ENCODE measurements at places on chromosomes 12 and 14.

- no peak for DNase-seq
These were observed 5.5 kb downstream of the C12orf56 start for GRCh38 chr12:64385019-64385418.

DNA sequence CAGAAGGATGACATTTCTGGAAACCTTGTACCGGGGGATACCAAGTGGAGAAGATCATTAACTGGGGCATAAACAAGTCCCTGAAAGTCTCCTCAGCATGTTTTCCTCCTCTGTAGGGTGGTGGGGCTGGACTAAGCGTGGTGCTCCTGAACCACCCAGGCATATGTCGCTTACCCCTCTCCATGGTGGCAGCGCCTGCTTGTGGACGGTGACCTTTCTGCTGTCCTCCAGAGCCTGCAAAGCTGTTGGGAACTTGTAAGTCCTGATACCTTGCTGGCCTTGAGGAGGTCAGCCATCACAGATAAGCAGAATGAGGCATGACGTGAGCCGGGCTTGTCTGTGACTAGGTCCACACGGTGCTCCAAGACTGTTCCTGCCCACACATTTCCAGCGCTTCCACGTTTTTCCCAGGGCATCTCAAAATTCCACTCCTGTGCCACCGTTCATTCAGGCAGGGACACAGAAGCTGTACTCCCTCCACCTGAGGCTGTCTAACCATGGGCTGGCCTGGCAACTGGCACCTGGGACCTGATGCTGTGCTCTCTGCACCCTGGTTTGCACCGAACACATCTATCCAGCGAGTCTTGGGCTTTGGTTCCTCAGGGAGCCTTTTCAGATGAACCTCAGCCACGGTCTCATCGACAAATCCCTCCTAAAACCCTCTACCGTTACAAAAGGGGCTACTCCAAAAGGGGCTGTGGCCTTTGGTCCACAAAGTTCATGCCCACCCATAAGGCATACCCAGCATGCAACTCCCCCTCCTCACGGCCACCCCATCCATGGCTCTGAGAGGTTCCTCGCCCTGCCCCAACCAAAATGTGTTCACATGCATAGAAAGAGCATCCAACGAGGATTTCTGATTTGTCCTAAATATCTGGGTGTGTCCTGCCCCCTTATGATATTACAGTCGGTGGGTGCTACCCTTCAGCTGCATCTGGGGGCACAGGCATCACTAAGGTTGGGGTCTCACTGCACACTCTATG is 199.6 kb upstream of the DIO3 start:
- DNase-seq, result no peak

DNA sequence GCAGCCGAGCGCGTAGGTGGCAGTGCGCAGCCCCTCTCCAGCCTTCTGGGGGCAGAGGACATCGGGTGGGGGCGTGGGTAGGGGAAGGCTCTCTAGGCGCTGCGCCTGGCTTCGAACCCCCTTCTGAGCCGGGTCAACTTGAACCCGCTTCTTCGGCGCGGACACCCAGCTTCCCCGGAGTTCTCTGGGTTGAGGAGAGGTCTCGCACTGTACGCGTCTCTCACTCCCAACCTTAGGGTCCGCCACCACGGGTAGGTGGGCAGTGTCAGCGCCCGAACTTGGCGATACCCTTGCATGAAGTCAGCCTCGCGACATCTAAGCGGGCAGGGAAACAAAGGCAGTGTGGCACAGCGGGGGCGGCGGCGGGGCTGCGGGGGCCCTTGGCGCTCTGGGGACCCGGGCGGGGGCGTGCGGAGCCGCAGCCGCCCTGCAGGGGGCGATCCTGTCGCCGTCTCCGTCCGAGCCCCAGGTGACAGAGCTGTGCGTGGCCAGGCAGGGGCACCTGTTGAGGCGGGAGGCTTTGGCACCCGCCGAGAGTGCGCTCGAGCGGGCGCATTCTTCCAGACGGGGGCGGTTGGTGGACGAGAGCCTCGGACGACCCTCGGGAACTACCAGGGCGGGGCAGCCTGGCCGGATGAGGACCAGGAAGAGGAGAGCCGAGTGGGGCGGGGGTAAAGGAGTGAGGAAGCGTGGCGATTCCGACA is 1.1 kb downstream of the GALNT16 start:
- no peak for DNase-seq

DNA sequence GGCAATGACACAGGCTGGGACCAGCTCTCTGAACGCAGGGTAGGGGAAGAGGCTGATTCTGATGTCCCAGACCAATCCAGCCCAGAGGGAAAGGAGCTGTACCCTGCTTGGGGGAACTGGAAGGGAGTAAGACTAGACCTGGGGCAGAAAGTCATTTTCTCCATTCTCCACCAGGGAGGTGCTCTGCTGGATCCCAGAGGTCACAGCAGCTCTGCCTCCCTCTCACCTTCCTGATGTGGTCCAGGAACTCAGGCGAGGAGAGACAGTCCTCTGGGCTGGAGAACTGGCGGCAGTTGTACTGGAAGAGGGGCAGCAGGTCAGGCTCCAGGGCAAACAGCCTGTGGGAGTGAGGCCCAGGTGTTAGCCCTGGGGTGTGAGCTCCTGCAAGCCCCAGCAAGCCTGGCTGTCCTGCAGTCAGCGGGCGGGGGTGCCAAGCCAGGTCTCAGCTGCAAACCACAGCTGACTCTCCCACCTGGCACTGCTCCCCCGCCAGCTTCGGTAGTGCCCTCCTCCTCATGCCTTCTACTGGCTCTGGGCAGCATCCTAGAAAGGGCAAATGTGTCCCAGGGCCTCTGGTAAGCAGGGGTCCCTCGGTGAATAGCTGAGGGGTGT is 1.9 kb downstream of the NGB start:
- no peak for DNase-seq

DNA sequence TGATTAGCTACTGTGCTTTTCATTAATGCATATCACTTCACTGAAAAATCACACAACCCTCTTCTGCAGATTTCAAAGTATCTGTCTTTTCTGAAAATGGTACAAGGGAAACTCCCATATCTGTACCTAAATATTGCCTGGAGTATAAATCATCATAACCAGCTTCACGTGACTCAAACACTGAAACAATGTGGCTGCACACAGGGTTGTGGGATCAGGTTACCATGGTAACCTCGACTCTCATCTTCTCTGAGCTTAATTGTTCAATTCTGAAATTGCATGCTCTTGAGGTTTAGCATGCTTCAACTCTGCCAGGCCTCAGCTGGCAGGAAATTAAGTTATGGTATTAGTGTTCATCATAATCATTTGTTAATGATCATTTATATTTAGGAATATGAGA is 77.5 kb upstream of the CPSF6 start:
- no peak for DNase-seq

DNA sequence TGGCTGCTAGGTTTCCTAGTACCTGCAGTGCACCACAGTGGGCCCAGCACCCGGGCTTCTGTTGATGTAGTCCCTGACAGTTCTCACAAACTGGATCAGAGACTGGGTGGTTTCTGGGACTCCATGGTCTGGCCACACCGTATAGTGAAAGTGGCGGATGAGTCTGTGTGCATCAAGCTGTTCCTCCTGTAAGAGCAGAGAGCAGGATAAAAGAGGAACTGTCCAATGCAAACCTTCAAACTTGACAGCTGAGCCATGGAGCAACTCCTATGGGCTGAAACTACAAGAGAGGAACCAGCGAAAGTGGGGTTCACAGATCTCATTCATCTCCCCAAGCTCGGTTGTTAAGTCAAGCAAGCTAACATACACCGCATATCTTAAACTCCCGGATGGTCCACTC is 102.8 kb downstream of the PTPRB start:
- DNase-seq, result no peak

DNA sequence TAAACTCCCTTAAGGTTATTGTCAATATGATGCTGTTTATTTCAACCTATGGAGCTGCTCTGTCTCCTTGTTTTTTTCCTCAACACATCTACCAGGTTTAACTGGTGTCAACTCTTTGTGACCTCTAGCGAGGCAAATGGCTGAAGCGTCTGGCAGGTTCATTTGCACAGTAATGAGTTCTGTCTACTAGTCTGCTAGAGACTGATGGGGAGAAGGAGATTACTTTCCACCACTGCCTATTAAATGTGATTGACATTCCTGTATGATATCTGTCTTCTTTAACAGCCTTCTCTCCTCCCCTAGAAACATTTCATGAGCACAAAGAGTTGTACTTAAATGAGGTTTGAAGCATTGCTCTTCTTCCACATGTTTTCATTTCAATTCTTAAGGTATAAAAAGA is 253.7 kb downstream of the SLC6A15 start:
- DNase-seq, result no peak

DNA sequence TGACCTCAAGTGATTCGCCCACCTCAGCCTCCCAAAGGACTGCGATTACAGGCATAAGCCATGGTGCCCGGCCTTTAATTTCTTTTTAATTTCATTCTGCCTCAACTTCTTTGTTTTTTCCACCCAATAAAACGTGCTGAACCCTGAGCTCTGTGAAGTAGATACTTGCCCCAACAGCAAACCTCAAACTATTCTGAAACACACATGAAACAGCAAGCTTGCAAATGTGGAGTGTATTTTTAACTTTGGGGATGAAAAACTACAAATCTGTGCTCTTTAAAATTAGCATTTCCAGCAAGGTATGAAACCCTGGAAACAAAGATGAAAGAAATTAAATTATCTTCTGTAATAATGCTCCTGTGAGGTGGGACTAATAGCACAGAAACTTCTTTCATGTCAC is 246.6 kb downstream of the ANO6 start:
- no peak for DNase-seq

GRCh38 chr14:77976591-77976990 is 176.7 kb downstream of the ADCK1 start:
- DNase-seq, result no peak

DNA sequence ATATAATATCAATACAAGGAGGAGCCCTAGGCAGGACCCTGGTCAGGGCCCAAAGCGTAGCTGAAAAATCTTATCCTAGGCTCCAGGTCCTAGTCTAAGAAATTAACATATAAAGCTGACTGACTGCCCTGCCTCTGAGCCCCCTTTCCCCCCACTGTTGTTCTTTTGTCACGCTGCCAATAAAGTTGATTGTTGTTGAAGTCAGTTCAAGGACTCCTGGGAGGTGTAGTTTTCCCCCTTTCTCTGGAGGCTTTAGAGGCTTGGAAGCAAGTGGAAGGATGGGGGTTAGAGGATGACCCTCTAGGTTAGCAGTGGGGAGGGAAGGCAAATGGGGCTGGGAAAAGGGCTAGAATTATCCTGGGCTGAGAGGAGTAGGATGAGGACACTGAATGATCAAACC is 3.2 kb downstream of the PPP1R1A start:
- no peak for DNase-seq

- DNase-seq, result no peak
These were observed 303.4 kb downstream of the SEC23A start for GRCh38 chr14:38799671-38800070.

DNA sequence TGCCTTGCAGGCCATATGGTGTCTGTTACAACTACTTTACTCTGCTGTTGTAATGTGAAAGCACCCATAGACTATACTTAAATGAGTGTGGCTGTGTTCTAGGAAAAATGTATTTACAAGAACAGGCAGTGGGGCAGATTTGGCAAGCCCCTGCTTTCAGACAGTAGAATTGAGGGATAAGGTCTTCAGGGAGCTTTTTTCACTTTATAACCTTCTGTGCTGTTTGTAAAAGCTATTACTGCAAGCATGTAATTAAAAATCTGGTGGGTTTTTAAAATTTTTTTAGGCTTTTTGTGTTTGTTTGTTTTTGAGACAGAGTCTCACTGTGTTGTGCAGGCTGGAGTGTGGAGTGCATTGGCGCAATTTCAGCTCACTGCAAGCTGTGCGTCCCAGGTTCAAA is 73.9 kb downstream of the VEZT start:
- DNase-seq, result no peak

GRCh38 chr12:5114436-5114835 is 70.8 kb downstream of the KCNA5 start:
- no peak for DNase-seq

DNA sequence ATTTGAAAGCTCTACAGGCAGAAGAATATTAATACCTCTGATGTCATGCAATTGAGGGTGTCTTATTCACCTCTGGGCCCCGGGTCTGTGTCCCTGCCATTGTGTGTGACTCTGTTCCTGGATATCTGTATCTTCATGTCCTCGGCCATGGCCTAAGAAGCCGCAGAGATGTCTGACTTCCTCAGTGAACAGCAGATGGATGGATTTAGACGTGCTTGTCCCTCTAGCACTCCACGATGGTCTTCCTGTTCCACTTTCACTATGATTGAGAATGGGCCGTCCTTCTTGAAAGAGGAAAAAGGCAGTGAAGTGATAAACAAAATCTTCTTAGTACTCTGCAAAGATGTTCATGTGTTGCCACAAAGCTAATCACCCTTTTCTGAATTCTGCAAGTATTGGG is 217.4 kb downstream of the SLC41A2 start:
- no peak for DNase-seq

DNA sequence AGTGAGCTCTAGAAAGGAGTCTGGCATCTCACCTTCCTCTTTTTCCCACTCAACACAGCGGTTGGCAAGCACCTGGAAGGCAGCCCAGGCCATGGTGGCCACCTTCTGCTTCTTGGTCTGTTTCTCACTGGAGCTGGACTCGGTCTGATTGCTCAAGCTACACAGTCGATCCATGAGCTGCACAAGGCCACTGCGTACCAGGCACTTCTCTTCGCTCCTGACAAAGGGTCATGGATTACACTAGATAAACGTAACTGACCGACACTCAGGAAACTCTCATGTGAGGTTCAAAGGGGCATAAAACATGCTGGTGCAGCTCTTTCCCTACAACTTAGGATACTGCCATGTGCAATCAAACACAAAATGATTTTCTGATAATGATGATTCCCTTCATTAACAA is 113.7 kb downstream of the TRAFD1 start:
- DNase-seq, result no peak

GRCh38 chr12:13039328-13039956 is 4.7 kb upstream of the FAM234B start:
- DNase-seq, result no peak

- DNase-seq, result peak; percentile 40
These were observed 23.7 kb upstream of the DHRS4 start for GRCh38 chr14:23929822-23930294.

GRCh38 chr14:58641509-58641908 is 3.7 kb downstream of the DACT1 start:
- no peak for DNase-seq

DNA sequence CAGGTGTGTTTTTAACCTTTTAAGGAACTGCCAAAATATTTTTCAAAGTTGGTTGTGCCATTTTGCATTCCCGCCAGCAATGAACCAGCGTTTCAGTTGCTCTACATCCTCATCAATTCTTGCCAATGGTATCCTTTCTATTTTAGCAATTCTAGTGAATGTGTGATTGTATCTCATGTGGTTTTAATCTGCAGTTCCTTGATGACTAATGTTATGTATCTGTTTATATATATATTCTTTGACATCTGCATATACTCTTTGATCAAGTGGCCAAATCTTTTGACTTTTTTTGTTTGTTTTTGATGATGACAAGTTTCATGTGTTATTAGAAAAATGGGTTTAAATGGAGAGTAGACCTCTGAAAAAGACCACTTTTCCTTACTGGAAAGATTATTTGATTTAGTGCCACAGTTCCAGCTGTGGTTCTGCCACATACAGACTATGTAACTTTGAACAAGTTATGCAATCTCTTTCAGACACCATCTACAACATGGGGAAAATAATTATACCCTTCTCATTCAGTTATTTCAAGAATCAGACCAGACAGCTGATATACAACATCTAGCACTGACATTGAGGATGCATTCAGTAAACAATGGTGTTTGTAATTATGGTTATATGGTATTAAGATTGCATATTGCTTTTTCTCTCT is 146.3 kb upstream of the CNOT2 start:
- DNase-seq, result no peak

All from astrocyte (in vitro differentiated cells and primary cell).